Endothelial cell (in vitro differentiated cells): ENCODE measurements at places on chromosomes 16 and 17. TPM values are rescaled to one million over a fixed set of nuclear protein-coding genes. Genes with fewer than 3 reads are reported as not detected.

UNKL gene
- 30.3 TPM for total RNA-seq

IRX5 gene
- total RNA-seq = 2.6 TPM

HES7 gene
- total RNA-seq = 3.3 TPM

AXIN2 gene
- total RNA-seq = 44.8 TPM

PHOSPHO1 gene
- not detected for total RNA-seq

HYDIN gene
- 2.5 TPM for total RNA-seq

GALR2 gene
- total RNA-seq = not detected

GRAP gene
- total RNA-seq = 50.2 TPM

MYCBPAP gene
- total RNA-seq = 0.72 TPM

ACSM2A gene
- total RNA-seq = not detected

MILR1 gene
- total RNA-seq = 1.6 TPM

MRPL10 gene
- 56.3 TPM for total RNA-seq

MMP2 gene
- 422 TPM for total RNA-seq

ABCC3 gene
- 0.67 TPM for total RNA-seq

GRCh38 chr17:81380666-81381518 lies 14.4 kb upstream of the BAHCC1 start:
- no peak for DNase-seq
- no peaks in the 10 kb centered on the region for H3K4me1 ChIP-seq

- H3K27me3 ChIP-seq = no peaks in the 10 kb centered on the region
- H3K4me1 ChIP-seq = no peaks in the 10 kb centered on the region
- peak; percentile 23 for DNase-seq
- no peaks in the 10 kb centered on the region for H3K36me3 ChIP-seq
Observed at GRCh38 chr17:54891176-54891821, 9.4 kb upstream of the TOM1L1 start.

DNA sequence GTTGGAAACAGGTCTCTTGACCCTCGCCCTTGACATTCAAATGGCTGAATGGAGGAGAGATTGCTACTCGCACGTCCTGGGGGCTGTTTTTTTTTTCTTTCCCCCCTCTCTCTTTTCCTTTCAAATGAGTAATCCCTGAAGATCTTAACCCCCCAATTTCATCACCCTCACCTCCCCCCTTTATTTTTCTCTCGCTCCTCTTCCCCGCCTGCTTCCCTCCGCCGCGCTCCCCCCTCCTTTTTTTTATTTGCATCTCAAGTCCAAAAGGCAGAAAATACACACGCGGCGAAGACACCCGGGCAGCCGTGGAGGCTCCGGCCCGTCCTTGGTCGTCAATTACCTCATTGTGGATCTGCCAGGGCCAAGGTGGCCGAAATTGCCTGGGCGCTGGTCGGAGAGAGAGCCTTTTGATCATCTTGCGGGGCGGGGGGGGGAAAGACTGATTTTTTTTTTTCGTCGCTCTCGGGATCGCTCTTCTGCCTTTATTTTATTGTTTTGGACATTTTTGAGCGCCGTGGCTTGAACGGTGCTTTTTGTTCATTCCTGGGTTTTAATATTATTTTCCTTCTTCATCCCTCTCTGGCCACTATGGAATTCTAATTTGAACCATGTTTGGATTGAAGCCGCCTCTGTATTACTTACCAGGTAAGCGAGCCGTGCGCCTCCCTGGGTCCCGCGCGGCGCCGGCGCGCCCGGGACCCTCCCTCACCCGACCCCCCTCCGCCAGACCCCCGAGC lies 57.2 kb upstream of the GSE1 start:
- H3K27me3 ChIP-seq = peaks cover 20% of the 10 kb centered on the region
- no peak for DNase-seq

DNA sequence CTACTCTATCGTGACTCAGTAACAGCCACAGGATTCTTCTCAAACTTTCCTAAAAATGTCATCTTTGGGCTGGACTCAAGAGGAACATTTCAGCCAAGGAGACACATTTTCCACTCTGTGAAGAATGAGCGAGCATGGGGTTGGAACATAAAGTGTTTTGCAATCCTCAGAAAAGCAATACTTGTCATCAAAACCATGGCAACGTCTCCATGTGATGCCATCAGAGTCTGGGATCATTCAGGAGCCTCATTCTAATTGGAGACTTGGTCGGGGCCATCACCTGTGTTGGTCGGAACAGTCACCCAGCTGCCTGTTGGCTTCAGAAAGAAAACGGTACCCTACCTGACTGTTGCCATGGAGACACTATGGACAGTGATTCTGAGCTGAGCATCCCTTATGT lies 25.5 kb downstream of the MYOCD start:
- no peak for DNase-seq
- H3K4me3 ChIP-seq = no peak overlapping the region
- H3K27me3 ChIP-seq = peaks cover 1% of the 10 kb centered on the region
- H3K36me3 ChIP-seq = no peaks in the 10 kb centered on the region

DNA sequence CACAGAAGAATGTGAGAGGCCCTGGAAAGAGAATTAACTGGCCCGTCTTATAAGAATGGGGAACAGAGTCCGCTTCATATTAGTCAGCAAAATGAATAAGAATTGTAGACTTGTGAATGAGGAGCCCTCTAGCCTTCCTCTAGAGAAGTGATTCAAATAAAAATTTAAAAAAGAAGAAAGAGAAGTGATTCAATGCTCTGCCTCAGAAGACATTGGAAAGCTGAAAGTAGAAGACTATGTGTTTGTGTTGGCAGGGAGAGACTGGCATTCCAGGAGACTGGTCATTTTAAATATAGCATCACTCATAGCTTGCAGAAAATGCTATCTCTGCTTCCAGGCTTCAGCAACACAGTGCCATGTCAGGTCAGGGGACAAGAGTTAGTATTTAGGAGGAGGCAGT lies 190.6 kb upstream of the HS3ST3A1 start:
- H3K4me1 ChIP-seq = peaks cover 12% of the 10 kb centered on the region
- no peak overlapping the region for H3K4me3 ChIP-seq
- no peak overlapping the region for H3K27ac ChIP-seq
- DNase-seq = no peak
- H3K36me3 ChIP-seq = no peaks in the 10 kb centered on the region

DNA sequence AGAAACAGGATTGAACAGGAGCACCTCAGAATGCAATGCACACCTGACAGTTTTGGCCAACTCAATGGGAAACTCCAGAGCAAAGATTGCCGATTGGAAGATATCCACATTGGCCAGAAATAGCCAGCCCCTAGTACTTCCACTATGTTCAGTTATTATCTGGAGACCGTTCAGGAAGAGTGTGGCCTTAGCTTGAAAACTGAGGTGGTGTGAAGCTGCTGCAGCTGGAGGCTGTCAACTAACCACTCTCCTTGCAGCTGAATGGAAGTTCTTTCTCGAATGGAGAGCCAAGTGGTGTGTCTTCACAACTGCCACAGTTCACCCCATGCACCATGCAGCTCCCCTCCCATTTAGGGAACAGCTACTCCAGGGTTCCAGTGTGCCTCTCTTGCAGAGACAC lies 61.9 kb upstream of the DHX40 start:
- no peaks in the 10 kb centered on the region for H3K36me3 ChIP-seq
- no peak overlapping the region for H3K4me3 ChIP-seq
- DNase-seq = no peak
- no peak overlapping the region for H3K27ac ChIP-seq
- no peaks in the 10 kb centered on the region for H3K4me1 ChIP-seq
- H3K27me3 ChIP-seq = peaks cover 4% of the 10 kb centered on the region

- H3K4me1 ChIP-seq = peaks cover 27% of the 10 kb centered on the region
- H3K4me3 ChIP-seq = no peak overlapping the region
- DNase-seq = no peak
- no peak overlapping the region for H3K27ac ChIP-seq
Observed at GRCh38 chr17:55757659-55758058, 6.8 kb downstream of the PCTP start.

- peak overlapping the region; percentile 70 for H3K27ac ChIP-seq
- peaks cover 5% of the 10 kb centered on the region for H3K27me3 ChIP-seq
- peaks cover 57% of the 10 kb centered on the region for H3K4me1 ChIP-seq
- no peak for DNase-seq
- no peak overlapping the region for H3K4me3 ChIP-seq
Observed at GRCh38 chr17:77111934-77112296, 28.9 kb upstream of the SEC14L1 start.

DNA sequence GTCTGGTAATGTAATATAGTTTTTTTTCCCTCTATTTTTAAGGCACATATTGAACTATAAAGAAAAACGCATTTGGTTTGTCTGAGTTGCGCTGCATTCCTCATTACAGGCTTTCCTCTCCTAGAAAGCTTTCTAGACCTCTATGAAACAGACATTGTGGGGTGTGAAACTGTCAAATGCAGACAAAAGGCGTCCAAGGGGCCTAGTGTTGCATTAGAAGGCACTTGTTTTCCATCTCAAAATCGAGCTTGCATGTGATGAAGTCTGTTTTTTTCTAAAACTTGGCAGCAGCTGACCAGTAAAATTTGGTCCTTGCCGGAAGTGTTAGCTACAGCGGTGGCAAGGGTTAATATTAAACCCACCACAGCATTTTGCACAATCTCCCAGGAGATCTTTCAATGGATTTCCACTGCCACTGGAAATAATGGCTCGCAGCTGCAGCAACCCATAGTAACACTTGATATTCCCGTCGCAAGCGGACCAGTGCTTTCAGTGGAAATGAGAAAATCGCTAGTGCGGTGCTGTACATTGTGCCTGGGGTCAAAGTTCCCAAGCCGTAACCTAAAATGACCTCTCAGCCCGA lies 602.6 kb downstream of the KCNJ2 start:
- no peaks in the 10 kb centered on the region for H3K27me3 ChIP-seq
- H3K27ac ChIP-seq = no peak overlapping the region
- no peaks in the 10 kb centered on the region for H3K36me3 ChIP-seq
- no peak overlapping the region for H3K4me3 ChIP-seq
